ENCODE measurements at places on chromosomes 3 and 15. TPM values are rescaled to one million over a fixed set of nuclear protein-coding genes. Genes with fewer than 3 reads are reported as not detected.
A peak's percentile ranks its signal among the peaks of the same experiment; 100 is the strongest.

Gene SPRED1
- 35.3 TPM for polyA plus RNA-seq

Gene IMPG2
- 0.51 TPM for polyA plus RNA-seq

Gene CHRFAM7A
- 6.0 TPM for polyA plus RNA-seq

Gene STAC
- 8.7 TPM for polyA plus RNA-seq

Gene INKA1
- 9.6 TPM for polyA plus RNA-seq

Gene FBXO45
- 15.4 TPM for polyA plus RNA-seq

Gene SEMA3G
- 32.7 TPM for polyA plus RNA-seq

Gene GPR27
- polyA plus RNA-seq: 8.3 TPM

Gene P2RY1
- polyA plus RNA-seq: 3.4 TPM

Gene PLA2G4B
- 12.6 TPM for polyA plus RNA-seq

GRCh38 chr15:100464256-100464655 lies 64.5 kb downstream of the CERS3 start:
- DNase-seq: no peak

- no peak for DNase-seq
Measured at GRCh38 chr3:27643355-27643754, 78.8 kb downstream of the EOMES start.

DNA sequence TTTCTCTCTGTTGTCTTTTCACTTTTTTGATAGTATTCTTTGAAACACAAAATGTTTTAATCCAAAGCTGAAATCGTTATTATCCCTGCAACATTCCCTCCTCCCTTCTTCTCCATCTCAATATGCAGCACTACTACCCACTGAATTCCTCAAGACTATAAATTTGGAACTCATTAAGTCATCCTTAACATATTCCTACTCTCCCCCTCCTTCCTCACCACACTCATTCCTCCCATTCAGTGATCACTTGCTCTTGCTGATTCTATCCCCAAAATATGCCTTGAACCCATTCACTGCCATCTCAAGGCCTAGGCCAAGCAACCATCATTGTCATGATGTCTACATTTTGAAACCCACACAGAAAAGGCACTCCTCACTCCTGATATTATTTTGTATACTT lies 2.4 kb upstream of the PIK3R4 start:
- no peak for DNase-seq

DNA sequence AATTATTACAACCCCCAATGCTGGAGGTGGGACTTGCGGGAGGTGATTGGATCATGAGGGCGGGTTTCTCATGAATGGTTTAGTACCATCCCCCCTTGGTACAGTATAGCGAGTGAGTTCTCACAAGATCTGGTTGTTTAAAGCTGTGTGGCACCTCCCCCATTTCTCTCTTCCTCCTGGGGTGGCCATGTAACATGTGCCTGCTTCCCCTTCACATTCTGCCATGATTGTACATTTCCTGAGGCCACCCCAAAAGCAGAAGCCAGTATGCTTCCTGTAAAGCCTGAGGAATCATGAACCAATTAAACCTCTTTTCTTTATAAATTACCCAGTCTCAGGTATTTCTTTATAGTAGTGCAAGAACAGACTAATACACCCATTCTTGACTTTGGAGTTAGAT lies 20.3 kb upstream of the PROK2 start:
- no peak for DNase-seq

GRCh38 chr3:195060531-195061291 lies 210.2 kb downstream of the XXYLT1 start:
- DNase-seq: no peak

- DNase-seq: no peak
Measured at GRCh38 chr3:58698246-58698645, 31.7 kb upstream of the FAM3D start.

- DNase-seq: no peak
Measured at GRCh38 chr3:96646596-96646995, 167.8 kb upstream of the EPHA6 start.

GRCh38 chr3:68999158-68999557 lies 14.3 kb downstream of the EOGT start:
- no peak for DNase-seq

GRCh38 chr15:26686547-26687187 lies 86.2 kb downstream of the GABRB3 start:
- no peak for DNase-seq

DNA sequence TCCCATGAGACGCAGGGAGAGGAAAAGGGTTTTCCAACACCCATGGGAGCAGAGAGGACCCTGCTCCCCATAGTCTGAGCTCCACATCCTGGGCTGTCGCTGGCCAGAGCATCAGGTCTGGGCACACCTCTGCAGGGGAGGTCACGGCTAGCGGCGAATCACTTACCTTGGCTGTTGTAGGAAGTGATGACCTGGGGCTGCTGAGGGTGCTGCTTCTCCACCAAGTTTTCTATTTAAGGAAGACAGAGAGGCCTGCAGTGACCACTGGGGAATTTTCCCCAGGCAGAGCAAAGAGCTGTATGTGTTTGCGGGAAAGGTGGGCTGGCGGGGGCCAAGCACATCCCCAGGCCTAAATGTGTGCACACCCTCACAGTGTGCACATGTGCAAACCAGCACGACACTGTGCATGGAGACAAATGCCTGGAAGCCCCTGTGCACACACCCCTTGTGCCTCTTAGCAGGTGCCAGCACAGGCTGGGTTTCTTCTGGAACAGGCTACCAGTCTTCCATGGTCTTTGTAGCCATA lies 7.6 kb downstream of the KY start:
- no peak for DNase-seq

DNA sequence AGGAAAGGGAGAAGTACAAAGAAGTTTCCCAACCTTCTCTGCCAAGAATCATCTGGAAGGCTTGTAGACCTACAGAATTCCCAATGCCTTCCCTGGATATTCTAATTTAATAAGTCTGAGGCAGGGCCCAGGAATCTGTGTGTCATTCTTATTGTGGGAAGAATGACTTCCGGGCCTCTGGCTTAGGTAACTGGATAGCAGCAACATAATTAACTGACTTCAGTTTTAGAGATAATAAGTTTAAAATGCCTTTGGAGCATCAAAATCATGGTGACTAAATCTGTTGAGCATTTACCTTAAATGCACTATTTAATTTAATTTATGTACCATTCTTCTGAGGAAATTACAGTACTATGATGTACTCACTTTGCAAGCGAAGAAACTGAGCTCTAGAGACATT lies 44.3 kb upstream of the TM4SF1 start:
- no peak for DNase-seq

GRCh38 chr15:89358755-89359439 lies 24.3 kb upstream of the POLG start:
- DNase-seq: peak; percentile 70

DNA sequence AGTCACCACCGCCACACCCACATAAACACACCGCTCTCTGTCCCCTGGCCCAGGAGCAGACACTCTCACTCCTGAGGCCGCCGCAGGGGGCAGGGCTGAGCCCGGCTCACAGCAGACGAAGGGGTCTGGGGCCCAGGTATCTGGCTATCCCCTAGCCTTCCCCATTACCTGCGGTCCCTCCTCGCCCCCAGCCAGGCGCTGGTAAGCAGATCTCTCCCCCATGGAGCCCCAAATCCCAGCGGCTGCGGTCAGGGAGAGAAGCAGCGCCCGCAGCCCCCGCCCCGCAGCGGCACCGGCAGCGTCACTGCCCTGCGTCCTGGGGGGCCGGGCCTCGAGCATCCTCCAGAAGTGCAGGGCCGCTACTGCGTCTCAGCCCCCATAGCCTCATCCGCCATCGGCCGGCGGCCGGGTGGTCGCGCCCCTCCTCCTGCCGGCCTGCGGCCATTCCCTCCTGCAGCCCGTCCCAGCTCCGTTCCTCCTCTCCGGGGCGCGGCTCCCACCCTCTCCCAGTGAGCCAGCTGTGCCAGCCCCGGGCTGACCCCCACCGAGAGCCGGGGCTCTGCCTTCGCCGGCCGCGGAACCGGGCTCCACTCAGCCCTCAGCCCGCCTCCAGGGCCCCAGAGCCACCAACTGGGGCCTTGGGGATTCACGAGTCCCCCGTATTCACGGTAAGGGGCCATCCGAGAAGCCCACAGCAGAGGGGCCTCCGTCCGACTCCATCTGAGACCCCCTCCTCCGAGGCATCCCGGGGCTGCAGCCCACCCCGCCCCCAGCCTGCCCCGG lies 13.1 kb downstream of the TNK2 start:
- DNase-seq: no peak

GRCh38 chr15:68201879-68202261 lies 3.3 kb downstream of the CALML4 start:
- DNase-seq: no peak

DNA sequence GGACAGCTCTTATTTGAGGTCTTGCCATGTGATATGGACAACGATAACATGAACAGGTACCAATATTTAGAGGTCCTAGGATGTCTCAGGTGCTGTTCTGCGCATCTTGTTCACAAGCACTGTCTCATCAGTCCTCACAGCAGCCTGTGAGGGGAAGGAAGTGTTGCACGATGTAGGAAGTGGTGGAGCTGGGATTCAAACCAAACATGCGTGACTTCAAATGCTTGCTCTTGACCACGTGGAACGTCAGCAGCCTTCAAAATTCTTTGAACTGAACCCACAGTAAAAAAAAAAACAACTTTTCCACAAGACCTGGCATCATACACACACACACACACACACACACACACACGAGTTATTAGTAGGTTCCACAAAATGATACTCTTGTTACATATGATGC lies 153.4 kb upstream of the SMAD3 start:
- no peak for DNase-seq

DNA sequence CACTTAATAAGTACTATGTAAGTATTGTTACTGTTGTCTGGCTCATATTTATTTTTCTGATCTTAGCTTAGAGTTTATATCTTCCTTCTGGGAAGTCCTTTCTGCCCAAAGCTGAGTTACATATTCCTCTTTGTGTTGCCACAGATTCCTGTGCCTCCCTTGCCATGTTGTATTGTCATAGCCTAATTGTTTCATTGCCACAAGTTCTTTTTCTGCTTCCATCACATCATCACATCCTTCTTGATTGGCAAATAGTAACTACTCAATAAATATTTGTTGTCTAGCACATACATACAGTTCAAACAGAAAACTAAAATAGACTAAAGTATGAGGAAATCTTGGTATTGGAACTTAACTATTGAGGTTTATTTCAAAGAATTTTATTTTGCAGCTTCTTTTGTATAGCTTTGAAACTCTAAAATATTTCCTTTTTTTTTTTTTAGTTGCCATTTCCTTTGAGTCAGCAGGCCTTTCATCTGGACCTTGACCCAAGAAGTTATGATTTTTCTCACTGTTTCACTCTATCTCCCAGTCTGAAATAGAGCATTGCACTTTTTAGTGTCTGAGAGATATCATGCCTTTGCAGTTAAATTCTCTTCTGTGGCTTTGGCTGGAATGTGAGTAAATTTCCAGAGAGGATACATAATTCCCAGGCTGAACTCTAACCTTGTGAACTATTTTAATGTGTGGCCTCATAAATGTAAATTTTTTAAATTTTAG lies 98.2 kb downstream of the ZNF609 start:
- DNase-seq: no peak

- DNase-seq: no peak
Measured at GRCh38 chr3:29171043-29171990, 109.6 kb upstream of the RBMS3 start.

DNA sequence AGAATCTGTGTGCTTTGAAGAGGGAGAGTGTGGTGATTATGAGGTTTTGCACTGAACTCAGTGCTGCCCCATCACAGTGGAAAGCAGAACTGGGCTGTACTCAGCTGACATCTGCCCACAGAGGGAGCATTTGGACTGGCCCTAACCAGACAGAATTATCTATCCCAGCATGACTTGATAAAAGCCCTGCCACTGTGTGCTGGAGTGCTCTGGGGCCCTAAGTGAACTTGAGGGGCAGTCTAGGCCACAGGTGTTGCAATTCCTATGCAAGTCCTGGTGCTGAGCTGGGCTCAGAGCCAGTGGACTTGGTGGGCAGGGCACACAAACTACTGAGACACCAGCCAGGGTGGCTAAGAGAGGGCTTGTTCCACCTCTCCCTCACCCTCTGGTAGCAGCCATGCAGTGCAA lies 269.2 kb upstream of the CTNNB1 start:
- no peak for DNase-seq

- DNase-seq: no peak
Measured at GRCh38 chr3:30343861-30344260, 262.5 kb upstream of the TGFBR2 start.

- no peak for DNase-seq
Measured at GRCh38 chr3:3906171-3906570, 106.9 kb downstream of the LRRN1 start.

DNA sequence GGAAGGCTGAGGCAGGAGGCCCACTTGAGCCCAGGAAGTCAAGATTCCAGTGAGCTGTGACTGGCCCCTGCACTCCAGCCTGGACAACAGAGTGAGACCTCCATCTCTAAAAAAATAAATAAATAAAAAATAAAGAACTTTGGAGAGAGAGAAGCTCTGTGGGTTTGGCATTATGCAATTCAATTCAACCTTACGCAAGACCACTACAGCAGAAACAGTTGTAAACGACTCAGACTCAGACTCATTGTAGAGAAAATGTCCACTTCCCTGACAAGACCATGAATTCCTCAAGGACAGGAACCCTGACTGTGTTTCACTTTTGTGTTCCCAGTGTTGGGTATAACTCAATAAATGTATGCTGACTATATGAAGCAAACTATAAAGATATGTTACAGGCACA lies 90.3 kb upstream of the C3orf80 start:
- no peak for DNase-seq

GRCh38 chr3:187706971-187707370 lies 4.6 kb upstream of the RTP2 start:
- DNase-seq: no peak

- no peak for DNase-seq
Measured at GRCh38 chr15:83746231-83746630, 92.3 kb downstream of the ADAMTSL3 start.

- DNase-seq: no peak
Measured at GRCh38 chr3:49831341-49831740, 17.6 kb upstream of the UBA7 start.

- DNase-seq: no peak
Measured at GRCh38 chr15:49135911-49136310, 19.5 kb downstream of the COPS2 start.

DNA sequence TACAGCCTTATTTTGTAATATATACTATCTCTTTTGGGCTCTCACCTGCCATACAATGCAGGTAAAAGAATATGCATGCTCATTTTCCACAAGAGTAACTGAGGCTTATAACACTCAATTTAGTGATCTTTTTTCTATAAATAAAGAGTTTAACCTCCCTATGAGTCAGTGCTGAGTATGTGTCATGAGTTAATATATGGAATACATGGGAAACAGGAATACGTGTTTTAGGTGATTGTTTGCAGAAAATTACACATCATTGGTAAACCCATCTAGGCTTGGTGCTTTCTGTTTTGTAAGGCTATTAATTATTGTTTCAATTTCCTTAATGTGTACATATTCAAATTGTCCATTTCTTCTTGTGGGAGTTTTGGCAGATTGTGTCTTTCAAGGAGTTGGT lies 411.3 kb downstream of the GRM7 start:
- no peak for DNase-seq

DNA sequence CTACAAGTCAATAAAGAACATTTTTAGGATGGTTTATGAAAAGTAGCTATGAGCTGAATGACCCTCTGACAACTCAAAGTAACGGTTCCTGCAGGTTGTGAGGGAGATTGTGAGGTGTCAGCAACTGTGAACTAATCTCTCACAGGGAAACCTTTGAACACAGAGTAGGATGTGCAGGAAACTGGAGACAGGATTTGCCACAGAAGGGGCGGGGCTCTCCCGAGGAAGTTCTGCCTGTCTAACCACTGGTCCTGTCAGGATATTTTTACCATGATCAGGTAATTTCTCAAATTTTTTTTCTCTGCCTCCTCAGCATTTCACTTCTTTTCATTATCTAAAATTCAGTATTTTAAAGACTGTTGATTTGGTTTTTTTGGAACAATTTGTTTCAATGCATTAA lies 33.3 kb downstream of the LEO1 start:
- no peak for DNase-seq

- DNase-seq: no peak
Measured at GRCh38 chr15:43919540-43920253, 92.9 kb downstream of the WDR76 start.

GRCh38 chr15:53193149-53193548 lies 403.0 kb upstream of the ONECUT1 start:
- DNase-seq: peak; percentile 17
